ENCODE measurements at places on chromosomes 2 and 18.

DNA sequence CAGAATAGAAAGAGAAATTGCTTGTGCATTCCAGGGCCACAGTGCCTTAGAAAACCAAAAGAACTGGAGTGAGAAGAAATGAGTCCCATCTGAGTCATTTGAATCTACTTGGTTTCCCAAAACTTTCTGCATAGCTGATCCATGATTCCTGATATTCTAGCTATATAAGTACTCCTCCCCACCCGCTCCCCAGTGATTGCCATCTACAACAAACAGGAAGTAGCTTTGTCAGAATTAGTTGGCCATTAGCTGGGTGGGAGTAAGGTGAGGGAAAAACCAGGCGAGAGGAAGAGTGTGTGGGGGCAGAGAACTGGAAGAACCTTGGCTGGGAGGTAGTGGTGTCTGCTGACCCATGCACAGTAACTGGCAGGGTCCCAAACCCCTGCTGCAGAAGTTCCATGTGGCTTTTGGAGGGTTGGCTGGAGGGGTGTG, 122.1 kb downstream of the ACAA2 start:
- peak; percentile 58 for DNase-seq

GRCh38 chr18:69617888-69618287, 217.2 kb downstream of the DOK6 start:
- DNase-seq: peak; percentile 67

DNA sequence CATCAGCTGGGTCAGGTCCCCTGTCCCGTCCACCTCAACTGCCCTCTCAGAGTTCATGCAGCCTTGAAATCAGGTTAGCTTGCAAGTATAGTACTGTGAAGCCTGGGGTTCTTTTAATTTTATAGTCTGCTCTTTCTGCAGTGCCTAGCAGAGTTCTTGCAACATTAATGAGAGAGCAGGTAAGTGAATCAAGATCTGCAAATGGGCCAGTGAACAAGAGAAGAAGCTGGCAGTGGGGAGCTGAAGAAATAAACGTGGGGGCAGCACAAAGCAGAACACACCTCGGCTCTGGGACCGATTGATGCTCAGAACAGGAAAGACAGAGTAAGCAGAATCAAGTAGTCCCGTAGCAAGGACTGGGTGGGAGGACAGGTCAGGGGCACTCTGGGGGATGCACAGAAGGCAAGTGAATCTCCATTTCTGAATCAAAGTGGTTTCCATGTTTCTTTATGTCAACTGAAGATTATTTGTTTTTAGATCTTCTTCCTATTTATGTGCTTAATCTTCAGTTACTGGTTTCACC, 675.5 kb downstream of the RNF144A start:
- no peak for DNase-seq

GRCh38 chr18:53686965-53687364, 537.5 kb downstream of the MBD2 start:
- no peak for DNase-seq

DNA sequence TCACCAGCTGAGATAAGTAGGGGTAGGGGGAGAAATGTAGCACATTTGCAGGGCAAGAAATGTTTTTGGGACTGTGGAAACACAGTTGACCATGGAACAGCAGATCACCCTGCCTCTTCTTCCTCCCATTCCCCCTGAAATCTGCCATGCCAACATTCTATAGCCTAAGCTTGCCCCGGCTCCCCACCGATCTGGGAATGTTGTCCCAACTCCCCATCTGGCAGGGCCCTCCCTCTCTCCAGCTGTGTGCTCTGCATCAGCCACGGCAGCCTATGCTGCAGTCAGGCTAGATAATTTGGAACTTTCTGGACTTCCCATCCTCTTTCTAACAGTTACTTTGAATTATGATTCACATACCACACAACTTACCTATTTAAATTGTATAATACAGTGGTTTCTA, 425.1 kb upstream of the RAB6C start:
- no peak for DNase-seq

GRCh38 chr18:68705119-68705518, 9.8 kb downstream of the TMX3 start:
- DNase-seq: no peak

- DNase-seq: no peak
Measured at GRCh38 chr2:46229134-46230063, 67.8 kb upstream of the EPAS1 start.

- DNase-seq: no peak
Measured at GRCh38 chr2:78355967-78356366, 669.5 kb upstream of the REG3G start.

DNA sequence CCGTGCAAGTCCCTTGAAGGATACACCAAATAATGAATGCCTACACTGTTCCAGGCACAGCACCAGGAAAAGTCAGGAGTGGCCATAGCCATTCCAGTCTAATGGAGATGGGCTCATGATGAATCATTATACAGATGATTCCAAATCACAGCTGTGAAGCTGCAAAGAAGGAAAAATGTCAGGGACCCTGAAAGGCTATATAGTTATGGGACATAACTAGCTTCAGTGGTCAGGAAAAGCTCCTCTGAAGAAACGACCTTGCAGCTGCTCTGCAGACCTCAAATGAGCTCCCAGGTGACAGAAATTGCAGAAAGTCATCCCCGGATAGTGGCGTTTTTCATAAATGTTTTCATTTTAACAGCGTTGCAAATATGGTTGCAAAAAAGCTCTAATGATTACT, 200.8 kb downstream of the PTGR3 start:
- DNase-seq: no peak

- DNase-seq: no peak
Measured at GRCh38 chr18:31439807-31440325, 7.7 kb upstream of the DSG3 start.

DNA sequence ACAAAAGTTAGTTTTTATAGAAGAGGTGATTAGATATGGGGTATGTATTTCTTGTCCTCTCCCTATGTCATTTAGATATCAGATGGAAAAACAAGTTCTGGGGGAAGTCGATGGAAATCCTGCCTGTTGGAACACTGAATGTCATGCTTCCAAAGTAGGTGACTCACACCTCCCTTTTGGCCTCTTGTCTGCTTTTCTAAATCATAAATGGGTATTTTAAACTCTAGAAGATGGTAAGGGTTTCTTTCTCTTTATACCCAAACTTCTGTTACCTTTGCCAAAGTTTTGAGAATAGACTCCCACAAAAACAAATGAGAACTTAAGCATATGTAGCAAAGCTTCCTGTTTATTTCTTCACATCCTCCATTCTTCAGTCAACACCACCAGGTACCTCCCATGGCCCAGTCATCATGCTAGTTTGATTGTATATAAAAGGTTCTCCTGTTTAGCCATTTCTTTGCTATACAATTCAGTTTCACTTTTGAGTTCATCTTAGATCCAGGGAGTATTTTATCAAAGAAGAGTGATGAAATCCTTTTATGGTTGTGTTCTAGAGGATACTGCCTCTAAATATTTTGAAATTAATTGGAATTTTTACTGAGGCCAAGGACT, 63.9 kb downstream of the PRKRA start:
- no peak for DNase-seq

- peak; percentile 30 for DNase-seq
Measured at GRCh38 chr2:111704246-111704645, 179.7 kb downstream of the ANAPC1 start.

DNA sequence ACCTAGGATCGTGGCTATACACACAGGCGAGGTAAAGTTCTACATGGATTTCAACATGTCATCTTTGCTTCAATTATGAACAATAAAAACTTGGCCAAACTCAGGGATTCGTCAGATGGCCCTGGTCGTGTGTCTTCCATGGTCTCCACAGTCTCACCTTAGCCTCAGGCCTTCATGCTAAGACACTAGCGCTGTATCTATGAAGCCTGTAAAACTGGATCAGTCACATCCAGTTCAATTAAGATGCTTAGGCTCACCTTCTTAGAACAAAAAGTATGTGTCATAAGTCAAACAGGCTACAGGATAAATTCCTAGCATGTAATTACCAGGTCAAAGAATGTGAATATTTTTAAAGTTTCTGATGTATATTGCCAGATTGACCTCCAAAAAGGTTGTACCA, 113.7 kb upstream of the NRP2 start:
- DNase-seq: no peak

DNA sequence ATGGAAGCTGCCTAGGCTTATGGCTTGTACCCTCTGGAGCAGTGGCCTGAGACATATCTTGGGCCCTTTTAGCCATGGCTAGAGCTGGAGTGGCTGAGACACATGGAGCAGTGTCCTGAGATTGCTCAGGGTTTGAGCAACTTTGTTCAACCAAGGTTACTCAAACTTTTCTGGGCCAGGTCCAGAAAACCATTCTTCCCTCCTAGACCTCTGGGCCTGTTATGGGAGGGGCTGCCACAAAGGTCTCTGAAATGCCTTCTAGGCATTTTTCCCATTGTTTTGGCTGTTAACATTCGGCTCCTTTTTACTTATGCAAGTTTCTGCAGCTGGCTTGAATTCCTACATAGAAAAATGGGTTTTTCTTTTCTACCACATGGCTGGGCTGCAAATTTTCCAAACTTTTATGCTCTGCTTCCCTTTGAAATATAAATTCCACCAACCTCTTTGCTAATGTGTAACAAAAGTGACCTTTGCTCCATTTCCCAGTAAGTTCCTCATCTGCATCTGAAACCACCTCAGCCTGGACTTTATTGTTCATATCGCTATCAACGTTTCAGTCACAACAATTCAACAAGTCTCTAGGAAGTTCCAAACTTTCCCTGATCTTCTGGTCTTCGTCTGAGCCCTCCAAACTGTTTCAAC, 84.9 kb upstream of the MAP4K3 start:
- DNase-seq: no peak

DNA sequence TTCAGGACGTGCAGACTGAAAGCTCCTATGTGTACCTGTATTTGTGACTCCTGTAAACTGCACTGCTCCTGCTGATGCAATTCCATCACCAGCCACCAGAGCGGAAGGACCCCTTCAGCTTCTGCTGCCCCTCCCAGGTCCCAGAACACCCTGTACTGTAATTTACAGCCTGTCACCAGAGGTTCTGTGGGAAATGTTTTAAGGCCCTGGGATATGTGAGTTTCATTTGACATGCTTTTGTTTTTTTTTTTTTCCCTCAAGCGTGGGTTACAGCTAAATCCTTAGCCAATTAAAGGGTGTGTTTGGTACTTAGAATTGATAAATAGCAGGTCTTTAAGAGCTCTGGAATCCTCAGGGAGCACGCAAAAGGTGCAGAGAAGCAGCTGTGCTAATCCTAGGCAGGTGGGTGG, 79.4 kb downstream of the KCTD1 start:
- DNase-seq: no peak

- DNase-seq: no peak
Measured at GRCh38 chr2:12742891-12743290, 26.2 kb downstream of the TRIB2 start.

DNA sequence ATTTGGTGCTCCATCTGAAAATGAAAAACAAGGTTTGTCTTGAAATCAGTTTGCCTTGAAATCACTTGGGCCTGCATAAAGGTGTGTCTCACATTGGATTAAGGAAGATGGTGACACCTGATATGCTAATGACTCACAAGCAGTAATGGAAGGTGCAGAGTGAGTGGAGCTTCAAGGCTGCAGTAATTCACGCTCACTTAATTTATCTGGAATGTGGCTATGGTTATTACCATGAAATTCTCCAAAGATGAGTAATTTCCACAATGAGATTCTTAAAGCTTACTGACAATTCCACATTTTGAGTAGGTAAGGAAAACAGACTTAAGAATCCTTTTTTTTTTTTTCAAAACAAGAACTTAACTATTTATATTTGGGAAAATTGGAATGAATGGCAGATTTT, 156.8 kb downstream of the PAX3 start:
- no peak for DNase-seq

DNA sequence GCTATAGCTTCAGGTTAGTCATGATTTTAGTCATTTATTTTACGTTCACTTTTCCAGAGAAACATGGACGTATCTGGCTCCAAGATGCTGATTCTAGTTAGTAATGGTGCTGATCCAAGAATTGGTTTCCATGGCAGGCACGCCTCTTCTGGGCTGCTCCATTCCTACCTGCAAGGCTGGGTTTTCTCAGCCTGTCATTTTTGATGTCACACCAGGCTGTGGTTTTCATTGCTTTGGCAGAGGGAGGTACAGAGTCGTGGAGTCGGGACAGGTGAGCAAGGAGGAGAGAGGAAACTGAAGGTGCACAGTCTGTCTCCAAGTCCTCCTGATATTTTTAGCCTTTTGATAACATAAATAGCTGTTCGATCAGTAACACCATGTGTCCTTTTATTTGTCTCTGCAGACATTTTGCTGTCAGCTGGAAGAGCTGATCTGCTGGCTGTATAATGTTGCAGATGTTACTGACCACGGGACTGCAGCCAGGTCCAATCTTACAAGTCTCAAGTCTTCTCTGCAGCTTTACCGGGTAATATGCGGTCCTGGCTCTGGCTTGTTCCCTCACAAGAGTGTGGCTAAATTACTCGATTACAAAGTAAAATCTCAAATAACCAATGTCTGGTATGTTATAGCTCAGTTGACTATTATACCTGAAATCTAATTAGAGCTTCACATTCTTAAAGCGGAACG, 17.8 kb downstream of the CEP68 start:
- DNase-seq: no peak

GRCh38 chr2:38016219-38016618, 59.7 kb downstream of the CYP1B1 start:
- DNase-seq: no peak

- DNase-seq: no peak
Measured at GRCh38 chr2:152580714-152581113, 136.5 kb downstream of the PRPF40A start.

GRCh38 chr18:39313992-39314391, 1748.4 kb upstream of the CELF4 start:
- no peak for DNase-seq

DNA sequence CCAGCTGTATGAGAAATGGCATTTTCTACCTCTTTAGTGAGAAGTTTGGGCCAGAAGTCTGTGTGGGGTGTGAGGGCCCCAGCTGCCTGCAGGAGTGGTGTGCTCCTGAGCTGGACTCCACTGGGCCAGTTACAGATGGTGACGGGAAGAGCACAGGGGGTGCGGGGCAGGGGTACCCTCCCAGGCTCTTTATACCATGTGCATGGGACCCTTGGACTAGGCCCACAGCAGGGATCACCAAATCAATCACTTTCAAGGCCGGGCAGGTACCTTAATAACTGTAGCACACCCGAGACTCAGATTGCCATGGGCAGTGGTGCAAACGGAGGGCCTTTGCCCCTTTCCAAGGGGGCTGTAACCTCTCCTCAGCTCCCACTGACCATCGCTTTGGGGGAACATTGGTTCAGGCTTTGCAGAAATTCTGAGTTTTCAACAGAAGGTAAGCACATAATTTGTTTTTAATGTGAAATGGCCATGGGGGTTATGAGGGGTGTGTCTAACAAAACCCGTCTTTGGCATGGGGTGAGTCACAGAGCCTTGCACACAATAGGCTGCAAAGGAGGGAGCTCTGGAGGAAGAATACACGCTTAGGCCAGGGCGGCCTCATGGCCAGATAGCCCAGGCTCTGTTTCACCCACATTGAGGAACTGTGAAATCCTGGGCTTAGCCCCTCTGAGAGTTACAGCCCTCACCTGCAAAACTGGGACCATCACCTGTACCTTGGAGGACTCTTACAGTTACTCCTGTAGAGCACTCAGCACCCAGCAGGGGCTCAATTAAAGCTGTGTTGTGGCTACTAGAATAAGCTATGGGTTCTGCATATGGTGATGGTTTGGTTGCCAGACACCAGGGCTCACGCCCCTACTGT, 141.0 kb upstream of the BCL2L11 start:
- DNase-seq: no peak

GRCh38 chr2:233979748-233980147, 62.6 kb downstream of the TRPM8 start:
- DNase-seq: no peak

All from amniotic stem cell (primary cell).